ENCODE measurements at places on chromosomes 4 and X.
A peak's percentile ranks its signal among the peaks of the same experiment; 100 is the strongest.

DNA sequence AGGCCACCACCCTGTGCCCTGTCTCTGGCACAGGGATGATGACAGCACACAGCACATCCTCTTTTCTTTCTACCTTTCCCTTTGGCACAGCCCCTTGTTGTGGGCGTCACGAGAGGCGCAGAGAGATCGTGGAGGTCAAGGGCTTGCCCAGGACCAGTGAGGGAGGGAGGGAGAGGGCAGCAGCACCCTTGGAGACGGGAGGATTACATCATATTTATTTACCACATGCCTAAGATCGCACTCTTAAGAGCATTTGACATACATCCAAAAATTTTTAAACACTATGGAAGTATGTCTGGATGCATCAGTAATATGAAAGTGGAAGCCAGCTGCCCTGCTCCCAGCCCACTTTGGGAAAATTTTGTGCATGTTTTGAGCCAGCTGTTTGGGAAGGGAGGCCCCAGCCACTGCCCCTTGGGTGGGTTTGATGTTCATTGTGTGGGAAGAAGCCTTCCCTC is 12.7 kb downstream of the WFS1 start:
- no peak for DNase-seq

DNA sequence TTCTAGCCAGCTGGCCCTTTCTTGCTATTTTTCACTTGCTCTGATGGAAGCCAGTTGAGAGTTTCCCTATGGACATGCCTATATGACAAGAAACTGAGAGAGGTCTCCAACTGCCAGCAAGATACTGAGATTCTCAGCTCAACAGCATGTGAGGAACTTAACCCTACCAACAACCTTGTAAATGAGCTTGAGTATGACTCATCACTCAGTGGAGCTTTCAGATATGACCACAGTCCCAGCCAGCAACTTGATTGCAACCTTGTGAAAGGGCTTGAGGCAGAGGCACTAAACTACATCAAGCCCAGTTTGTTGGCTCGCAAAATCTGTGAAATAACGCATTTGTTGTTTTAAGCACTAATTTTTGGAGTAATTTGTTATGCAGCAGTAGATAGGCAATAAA is 175.8 kb downstream of the COMMD8 start:
- peak; percentile 58 for DNase-seq

GRCh38 chr4:101952985-101953384 is 162.5 kb downstream of the BANK1 start:
- DNase-seq: no peak

DNA sequence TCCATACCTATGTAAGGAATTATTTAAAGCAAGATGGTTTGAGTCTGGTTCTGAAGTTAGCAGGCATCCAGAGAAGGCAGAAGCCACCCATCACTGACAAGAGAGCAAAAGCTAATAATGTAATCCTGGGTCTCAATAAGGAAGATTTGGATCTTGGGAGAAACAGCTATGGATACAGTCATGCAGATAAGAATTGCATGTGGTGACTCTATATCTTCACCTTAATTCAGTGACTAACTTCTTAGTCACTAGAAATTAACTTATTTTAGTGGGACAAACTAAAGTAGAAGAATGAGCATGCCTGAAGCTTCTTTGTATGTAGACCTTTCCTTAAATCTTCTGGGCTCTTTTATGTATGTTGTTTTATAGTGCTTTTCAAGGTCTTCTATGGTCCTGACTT is 66.6 kb downstream of the ATP10D start:
- DNase-seq: no peak

DNA sequence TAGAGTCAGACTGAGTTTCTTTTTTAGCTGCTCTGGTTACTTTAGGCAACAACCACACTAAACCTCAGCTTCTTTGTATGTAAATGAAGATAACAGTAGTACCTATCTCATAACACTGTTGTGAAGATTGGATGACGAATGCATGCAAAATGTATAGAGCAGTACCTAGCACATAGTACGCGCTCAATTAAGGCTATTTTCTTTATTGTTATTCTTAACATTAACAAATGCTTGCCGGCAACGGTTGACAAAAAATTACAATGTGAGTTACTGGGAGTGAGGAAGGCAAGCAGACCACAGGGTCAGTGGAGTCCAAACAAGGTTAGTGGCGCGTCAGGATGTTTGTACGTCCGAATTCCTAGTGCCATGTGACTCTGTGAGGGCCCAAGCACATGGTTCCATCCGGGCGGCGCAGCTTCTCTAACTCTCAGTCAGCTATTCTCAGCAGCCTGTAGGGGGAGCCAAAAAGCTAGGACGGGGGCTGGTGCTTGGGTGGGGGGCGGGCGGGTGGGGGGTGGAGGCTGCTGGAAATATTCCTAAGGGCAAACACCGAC is 821 bp upstream of the NALF2 start:
- no peak for DNase-seq
